ENCODE measurements at places on chromosomes 12 and 14.

GRCh38 chr12:52432559-52433207, 1.5 kb downstream of the KRT75 start:
- no peak for DNase-seq

GRCh38 chr12:96431067-96431466, 30.8 kb upstream of the CDK17 start:
- no peak for DNase-seq

GRCh38 chr12:109718390-109718789, 4.8 kb downstream of the FAM222A start:
- no peak for DNase-seq

GRCh38 chr14:60349663-60350365, 100.8 kb downstream of the PPM1A start:
- no peak for DNase-seq

DNA sequence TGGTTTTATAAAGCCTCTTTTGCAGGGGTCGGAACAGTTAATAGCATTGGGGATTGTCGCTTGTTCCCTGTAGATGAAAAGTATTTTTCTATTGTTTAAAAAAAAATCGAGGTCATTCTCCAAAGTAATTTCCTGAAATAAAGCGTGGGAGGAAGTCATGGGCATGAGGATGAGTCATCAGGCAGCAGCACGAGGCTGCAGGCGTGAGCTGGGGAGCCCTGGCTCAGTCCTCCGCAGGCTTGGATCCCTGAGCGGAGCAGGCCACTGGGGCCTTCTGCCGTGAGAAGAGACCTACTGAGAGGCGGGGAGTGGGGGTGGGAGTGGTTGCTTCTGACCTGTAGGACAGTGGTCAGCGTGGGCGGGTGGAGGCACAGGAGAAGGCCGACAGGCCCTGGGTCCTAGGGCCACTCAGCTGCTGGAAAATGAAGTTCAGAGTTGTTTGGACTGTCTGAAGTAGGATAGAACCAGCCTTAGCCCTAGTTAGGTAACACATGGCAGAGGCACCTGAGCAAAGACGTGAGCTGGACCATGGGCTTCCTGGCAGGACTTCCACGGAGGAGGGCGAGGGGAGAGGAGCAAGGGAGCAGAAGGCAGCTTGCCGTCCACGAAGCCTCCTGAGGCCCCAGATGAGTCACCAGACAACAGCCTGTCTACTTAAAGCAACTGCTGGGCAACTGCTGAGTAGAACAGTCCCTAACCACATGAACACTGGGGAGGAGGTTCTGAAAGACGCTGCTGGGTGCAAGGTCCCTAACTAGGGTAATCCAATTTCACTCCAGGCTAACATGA, 21.1 kb upstream of the LGALS3 start:
- DNase-seq, result no peak

DNA sequence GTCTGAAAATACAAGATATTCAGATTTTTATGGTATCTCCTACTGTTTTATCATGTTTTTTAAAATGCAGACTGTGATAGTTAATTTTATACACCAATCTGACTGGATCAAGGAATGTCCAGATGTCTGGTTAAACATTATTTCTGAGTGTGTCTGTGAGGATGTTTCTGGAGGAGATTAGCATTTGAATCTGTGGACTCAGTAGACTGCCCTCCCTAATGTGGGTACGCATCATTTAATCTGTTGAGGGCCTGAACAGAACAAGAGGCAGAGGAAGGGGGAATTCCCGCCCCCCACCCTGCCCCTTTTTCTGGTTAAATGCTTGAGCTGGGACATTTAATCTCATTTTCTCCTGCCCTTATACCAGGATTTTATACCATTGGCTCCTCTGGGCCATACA, 72.1 kb downstream of the AVPR1A start:
- no peak for DNase-seq

DNA sequence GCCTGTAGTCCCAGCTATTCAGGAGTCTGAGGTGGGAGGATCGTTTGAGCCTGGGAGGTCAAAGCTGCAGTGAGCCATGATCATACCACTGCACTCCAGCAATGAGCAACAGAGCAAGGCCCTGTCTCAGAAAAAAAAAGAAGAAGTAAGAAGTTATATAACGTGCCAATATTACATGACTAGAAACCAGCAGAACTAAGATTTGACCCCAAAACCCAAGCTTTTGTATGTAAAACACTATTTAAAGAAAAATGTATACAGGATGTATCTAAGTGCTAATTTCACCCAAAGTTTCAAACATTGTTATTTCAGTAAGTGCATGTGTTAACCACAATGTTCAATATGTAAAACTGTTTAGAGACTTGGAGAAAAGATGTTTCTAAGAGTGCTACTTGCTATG, 94.7 kb downstream of the SLC5A8 start:
- DNase-seq, result no peak

Data from 8988T (cell line).